ENCODE measurements at places on chromosomes 12 and 14.

GRCh38 chr12:42976620-42977019 lies 387.1 kb upstream of the PRICKLE1 start:
- no peak for DNase-seq

GRCh38 chr12:112908548-112908947 lies 1.8 kb downstream of the OAS1 start:
- no peak for DNase-seq

- no peak for DNase-seq
Measured at GRCh38 chr14:65179918-65180724, 77.8 kb upstream of the MAX start.

DNA sequence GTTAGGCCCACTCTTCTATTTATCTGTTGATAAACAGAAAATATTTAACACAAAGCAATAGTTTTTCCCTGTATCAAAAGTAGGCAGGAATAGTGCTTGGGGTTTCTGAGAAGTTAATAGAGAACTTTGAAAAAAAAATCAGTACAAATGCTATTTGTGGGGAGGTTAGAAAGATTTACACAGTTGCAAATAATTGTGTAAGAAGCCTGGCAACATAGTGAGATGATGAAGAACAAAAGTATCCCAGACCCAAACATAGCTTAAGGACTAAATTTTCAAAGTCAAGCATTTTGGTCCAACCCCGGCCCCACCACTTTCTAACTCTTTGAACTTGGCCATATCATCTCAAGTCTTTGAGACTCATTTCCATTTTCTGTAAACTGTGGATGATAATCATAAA lies 687.5 kb upstream of the TMEM132C start:
- no peak for DNase-seq

GRCh38 chr12:99119943-99120342 lies 474.9 kb downstream of the APAF1 start:
- no peak for DNase-seq

DNA sequence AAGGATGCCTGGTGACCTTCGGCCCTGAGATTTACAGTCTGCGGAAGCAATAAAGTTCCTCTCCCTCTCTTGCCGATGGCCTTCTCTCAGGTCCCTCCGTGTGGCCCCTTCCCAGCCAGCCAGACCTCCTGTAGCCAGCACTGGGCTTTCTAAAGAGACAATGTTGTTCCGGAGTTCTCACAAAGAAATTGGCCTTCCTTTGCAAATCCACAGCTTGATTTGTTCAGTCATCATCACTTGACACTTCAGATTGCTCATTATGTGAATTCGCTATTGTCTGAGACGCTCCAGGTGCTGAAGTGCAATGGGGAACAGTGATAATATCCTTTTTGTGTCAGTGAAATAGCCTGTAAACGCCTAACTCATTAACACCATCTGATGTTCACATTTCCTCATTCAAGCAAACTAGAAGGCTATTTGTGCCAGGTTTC lies 43.7 kb upstream of the GPHB5 start:
- DNase-seq: no peak

DNA sequence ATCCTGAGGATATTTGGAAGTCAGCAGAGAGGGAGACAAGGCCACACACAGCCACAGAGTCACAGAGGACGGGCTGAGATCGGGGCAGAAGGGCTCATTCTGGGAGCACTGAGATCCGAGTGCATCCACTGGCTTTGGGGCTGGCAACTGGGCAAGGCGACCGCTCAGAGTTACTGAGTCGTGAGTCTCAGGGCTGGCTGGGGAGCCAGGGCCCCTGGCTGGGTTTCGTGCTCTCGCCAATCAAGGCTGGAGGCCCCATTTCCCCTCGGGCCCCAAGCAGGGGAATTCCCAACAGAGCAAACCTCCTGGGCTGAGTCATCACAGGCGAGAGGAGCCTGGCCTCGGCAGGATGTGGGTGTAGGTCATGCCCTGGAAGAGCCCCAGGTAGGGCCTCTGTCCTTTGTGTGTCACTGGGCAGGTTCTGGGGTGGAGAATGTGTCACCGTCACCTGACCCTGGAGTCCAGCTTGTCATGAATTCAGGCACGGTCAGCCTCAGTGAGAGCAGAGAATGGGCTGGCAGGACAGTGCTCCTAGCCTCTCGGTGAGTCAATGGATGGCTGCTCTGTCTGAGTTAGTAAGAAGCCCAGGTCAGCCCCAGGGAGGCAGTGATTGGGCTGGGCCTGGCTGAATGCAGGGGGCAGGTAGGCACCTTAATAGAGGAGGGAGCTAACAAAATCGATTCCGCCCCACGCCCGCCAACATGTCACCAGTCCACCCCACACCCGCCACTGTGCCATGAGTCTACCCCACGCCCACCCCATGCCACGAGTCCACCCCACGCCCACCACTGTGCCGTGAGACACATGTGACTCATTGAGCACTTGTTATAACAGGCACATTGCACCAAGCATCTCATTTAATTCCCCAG lies 16.9 kb downstream of the ASB2 start:
- peak; percentile 77 for DNase-seq

Measured in bone marrow (tissue), 2 donors.